Left kidney (tissue), 8 donors: ENCODE measurements at places on chromosomes 2 and 18. TPM values are rescaled to one million over a fixed set of nuclear protein-coding genes. Genes with fewer than 3 reads are reported as not detected.

MYO5B gene
- 28.6 TPM for polyA plus RNA-seq

LOXHD1 gene
- 1.4 TPM for polyA plus RNA-seq

GRCh38 chr18:421247-422155 is 79.0 kb downstream of the COLEC12 start:
- no peak for DNase-seq

GRCh38 chr2:15912203-15912602 is 28.1 kb upstream of the MYCN start:
- DNase-seq, result no peak

FIGN gene
- polyA plus RNA-seq, result 14.1 TPM

DNA sequence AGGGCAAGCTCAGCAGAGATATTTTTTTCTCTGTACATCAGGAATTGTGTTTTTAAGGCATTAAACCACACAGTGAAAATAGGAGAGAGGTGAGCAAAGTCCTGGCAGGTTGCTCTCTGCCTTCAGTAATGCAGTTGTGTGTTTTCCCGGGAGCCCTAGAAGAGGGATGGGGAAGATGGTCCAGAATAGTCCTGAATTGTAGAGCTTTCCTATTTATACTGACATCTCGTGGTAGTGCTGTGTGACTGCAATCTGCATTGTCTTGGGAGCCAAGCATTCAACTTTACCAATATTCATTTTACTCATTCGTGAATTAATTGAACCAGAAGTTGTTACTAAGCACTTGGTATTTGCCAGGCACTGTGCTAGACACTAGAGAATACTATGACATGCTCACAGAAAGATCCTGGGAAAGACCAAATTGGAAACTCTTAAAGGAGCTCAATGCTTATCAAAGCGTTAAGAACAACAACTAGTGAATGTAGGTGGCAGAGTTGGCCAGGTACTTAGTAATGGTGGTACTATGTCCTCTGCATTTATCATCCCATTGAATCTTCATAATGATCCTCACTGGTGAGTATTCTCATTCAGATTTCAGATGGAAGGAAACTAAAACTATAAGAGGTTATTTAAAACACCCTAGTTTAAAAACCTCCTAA is 214.6 kb downstream of the TRIB2 start:
- no peak for DNase-seq

NYAP2 gene
- 0.17 TPM for polyA plus RNA-seq

WDR43 gene
- polyA plus RNA-seq, result 62.6 TPM
